ENCODE measurements at places on chromosomes 5 and 9.
A peak's percentile ranks its signal among the peaks of the same experiment; 100 is the strongest.

- DNase-seq: no peak
Measured at GRCh38 chr9:105890046-105890822, 195.9 kb downstream of the TMEM38B start.

- DNase-seq: no peak
Measured at GRCh38 chr5:107377277-107377609, 293.5 kb downstream of the EFNA5 start.

DNA sequence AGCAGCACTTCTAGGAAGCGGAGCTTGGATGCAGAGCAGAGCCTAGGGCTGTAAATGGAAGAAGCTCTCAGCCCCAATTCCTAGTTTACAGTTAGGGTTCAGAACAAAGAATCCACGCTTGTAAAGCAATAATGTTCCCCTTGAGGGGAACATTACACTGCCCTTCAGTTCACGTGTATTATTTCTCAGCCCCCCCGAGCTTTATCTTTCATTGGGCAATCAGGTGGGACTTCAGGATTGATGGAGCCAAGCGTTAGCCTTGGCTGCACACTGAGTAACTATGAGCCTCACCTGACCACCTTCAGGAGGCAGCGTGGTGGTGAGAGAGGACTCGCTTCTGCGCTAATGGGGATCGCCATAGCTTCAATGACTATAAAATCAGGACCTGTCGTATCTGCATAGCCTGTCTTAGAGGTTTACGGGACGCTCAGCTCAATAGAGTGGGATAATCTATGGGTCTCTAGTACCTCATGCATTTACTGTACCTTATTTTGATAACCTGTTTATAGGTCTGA, 157.0 kb upstream of the RASEF start:
- DNase-seq: no peak

DNA sequence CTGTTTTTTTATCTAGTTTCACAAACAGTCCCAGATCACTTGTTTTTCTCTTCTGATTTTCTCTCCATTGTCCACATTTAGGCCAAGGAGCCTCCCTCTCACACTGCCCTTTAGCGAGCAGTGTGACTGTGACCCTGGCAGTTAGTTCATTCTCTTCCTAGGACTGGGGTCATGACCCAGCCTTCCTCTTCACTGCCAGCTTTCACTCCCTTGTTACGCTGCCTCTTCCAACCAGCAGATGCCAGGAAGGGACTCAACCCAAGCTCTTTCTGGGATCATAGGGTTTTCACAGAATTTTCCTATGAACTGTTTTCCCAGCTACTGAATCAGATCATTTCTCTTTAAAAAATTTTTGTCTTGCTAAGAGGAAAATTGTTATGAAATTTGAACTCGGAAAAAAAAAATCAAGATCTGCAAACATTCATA, 70.9 kb downstream of the LMNB1 start:
- no peak for DNase-seq

DNA sequence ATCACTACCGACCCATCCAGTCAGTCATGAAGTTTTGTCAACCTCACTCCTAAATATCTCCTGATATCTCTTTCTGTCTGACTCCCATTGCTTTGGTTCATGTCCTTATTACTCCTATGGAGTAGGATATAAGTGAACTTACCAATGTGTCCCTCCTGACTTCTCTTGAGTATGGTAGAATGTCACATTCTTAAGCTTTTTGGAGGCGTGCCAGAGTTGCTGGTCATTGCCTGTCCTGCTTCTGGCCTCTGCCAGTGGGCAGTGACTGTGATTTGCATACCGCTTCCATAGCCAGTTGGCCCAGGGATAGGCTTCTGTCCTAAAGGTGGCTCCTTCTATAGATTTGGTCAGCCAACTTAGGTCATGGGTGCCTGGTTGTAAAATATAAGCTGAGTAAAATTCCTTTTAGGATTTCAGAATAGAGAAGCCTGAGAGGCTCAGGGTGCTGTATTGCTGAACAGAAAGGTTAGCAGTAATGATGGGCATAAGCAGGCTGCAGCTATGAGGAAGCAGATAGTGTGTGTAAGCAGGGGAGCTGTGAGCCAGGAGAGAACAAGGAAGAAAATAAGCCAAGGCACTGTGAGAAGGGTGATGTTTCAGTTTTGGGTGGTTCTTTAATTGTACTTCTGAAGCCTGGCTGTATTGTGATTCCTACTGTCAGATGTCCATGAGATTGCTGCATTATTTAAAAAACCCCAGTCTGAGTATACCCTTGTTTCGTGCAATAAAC, 16.1 kb upstream of the MARCHF3 start:
- no peak for DNase-seq

DNA sequence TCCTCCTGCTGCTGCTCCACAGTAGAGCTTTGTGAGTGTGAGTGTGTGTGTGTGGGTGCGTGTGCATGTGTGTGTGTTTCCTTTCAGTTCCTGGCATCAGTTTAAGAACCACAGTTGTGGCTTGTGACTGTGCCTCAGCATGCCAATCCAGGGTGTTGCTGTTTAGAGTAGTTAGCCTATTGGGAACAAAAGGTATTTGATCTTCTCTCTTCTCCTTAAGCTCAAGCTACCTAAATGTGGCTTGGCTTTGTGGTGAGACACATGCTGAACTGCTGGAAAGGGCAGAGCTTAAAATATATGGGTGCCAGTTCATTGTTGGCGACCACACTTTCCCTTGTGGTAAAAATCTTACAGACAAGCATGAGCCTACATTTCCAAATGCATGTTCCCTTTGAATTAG, 116.6 kb upstream of the BNC2 start:
- DNase-seq: peak; percentile 65

DNA sequence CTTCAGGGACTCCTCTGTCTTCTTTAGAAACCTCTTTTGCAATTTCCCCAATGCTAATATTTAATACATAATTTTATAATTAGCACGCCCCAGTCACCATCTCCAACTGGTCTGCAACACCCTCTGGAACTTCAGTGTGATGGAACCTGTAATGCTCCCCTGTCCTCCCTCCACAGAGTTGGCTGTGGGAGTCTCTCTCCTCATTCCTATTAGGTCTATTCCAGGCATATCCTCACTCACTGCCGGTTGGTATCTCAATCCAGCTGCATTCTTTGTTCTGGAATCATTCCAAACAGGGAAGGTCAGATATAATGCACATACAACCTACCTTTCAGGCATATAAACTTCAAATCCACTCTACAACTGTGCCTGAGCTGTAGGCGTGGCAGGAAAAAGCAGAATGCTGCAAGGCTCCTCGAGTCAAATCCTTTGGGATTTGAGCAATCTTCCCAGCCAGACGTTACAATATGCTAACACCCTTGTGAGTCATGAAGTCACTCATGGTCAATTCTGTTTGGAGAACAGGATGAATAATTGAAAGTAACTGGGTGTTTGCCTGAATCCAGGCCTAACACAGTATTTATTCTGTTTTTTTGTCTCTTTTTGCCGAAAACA, 293.8 kb downstream of the CWC27 start:
- DNase-seq: peak; percentile 95

DNA sequence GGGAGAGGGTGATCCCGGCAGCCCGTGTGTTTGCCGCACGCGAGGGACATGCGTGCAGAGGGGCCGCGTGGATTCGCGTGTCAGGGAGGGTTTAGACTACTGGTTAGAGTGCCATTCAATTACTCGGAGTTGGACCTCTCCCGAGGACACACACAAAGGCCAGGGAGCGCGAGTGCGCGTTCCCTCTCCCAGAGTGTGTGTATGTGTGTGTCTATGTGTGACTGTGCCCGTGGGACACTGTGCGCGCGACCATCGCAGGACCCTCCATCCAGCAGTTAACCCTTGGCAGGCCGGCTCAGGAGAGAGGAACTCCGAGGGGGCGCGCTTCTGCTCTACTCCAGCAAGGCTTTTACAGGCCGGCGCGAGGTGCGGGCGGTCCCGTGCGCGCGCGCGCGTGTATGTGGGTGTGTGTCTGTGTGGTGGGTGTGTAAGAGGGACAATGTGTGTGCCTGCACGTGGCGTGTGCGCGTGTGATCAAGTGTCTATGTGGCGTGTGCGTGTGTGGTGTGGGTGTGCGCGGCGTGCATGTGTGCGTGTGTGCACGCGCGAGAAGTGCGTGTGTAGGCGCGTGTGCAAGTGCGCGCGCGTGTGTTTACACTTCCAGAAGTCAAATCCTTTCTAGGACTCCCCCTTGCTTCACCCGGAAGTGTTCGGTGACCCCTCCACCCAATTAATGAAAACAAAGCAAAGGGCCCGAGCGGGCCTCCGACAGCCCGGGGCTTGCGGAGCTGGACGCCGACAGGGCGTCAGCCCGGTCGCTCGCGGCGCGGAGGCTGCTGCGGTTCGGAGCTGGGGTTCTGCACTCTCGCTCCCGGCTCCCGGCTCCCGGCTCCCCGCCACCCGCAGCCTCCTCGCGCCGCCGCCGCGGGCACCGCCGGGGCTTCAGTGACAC, 75.3 kb upstream of the TBCA start:
- DNase-seq: peak; percentile 72

- no peak for DNase-seq
Measured at GRCh38 chr9:94823710-94824109, 97.2 kb downstream of the AOPEP start.

GRCh38 chr5:26649000-26649399, 389.4 kb downstream of the CDH9 start:
- DNase-seq: no peak

DNA sequence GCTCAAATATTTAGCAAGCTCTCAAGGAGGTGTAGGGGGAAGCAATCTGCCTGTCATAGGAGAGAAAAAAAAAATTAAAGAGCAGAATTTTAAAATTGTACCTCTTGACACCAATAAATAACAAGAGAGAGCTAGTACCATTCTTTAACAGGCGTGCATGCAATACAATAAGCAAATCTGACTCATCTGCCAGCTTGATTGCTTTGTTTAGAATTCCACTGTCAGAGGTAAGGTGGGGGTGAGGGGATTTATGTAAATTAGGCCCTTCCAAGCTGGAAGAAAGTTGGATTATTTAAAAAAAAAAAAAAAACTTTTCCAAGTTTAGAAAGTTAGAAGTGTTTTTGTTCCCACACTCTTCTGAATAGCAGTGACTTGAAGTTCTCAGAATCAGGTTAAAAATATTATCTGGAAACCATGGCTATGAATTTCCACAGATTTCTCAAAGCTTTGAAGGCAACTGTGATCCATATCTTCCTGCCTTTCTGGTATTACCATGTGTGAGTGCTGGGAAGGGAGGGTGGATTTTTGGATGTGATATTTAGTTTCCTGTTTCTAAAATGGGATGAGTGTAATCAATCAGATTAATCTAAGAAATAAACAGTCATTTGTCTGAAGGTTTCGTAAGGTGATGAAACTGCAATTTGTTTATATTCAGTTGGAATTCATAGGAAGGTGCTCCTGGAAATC, 477.5 kb downstream of the TLE4 start:
- no peak for DNase-seq

DNA sequence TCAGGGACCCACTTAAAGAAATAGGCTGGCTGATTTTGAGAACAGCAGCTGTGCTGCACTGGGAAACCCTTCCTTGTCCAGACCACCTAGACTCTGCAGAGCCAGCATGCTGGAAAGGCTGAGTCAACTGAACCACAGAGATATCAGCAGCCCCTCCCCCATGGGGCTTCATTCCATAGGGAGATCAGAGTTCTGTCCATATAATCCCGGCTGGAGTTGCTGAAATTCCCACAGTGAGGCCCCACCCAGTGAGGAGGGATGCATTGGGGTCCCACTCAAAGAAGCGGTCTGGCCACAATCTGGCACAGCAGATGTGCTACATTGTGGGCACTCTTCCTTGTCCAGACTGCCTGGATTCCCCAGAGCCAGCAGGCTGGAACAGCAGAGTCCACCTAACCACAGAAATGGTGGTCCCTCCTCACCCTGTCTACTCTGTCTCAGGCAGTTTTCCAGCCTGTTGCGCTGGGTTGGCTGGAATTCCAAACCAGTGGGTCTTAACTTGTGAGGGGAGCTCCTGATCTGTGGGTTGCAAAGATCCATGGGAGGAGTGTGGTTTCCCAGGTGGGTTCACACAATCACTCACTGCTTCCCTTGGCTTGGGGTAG, 127.1 kb downstream of the RNF180 start:
- no peak for DNase-seq

DNA sequence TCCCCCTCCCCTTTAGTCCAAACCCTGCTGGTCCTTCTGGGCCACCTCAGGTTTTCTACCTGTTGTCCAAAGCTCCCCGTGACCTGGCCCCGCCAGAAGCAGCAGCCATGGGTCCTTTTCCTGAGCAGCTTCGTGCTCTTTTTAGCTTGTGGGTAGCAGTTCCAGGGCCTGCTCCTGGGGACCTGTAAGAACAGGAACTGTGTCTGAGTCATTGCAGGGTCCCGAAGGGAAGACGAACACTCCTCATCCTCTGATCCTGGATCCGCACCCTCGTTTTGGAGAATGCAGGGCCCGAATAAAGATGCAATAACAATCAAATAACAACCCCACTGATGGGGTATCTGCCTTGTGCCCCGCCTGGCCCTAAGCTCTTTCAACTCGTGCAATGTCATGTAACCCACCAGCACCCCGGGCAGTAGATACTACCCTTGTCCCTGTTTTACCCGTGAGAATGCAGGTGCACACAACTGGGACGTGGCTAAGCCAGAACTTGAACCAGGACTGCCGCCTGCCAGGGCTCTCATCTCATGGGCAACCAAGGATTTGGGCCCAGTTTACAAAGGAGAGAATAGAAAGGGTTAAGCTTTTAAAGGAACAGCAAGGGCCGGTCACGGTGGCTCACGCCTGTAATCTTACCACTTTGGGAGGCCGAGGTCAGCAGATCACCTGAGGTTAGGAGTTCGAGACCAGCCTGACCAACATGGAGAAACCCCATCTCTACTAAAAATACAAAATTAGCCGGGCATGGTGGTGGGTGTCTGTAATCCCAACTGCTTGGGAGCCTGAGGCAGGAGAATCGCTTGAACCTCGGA, 33.2 kb downstream of the NEK6 start:
- DNase-seq: no peak

DNA sequence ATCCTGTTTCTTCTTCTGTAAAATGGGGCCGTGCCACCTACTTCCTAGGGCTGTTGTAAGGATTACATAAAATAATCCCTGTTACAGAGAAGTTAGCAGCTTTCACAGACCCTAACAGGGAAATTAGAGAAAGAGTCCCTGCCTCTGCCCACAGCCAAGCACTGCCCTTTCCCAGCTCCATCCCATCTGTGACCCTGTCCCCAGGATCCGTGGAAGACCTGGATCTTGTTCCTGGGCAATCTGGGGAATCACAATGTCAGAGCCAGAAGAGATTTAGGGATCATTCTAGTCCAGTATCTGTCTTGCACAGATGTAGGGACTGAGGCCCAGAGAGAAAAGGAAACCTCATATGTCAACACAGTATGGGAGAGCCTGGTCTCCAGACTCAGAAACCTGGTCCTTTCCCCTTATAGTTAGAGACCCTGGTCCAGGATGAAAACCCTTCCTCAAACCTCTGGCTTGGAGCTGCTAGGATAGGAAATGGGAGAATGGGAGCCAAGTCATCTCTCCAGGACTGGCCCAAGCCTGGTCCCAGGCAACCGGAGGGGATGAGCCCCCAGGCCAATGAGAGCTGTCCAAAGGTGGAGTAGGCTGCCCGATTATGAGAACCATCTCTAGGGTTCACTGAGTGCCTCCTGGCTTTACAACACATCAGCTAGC, 12.5 kb downstream of the LHX6 start:
- DNase-seq: no peak

- DNase-seq: no peak
Measured at GRCh38 chr9:16729651-16730050, 140.8 kb downstream of the BNC2 start.

- DNase-seq: no peak
Measured at GRCh38 chr5:90477073-90477472, 2.4 kb downstream of the POLR3G start.

GRCh38 chr5:66620711-66621110, 24.5 kb downstream of the MAST4 start:
- no peak for DNase-seq

All from AG20443 (cell line).